ENCODE measurements at places on chromosomes 2 and 18. TPM values are rescaled to one million over a fixed set of nuclear protein-coding genes. Genes with fewer than 3 reads are reported as not detected.

Gene EPB41L3
- total RNA-seq, result 6.3 TPM

DNA sequence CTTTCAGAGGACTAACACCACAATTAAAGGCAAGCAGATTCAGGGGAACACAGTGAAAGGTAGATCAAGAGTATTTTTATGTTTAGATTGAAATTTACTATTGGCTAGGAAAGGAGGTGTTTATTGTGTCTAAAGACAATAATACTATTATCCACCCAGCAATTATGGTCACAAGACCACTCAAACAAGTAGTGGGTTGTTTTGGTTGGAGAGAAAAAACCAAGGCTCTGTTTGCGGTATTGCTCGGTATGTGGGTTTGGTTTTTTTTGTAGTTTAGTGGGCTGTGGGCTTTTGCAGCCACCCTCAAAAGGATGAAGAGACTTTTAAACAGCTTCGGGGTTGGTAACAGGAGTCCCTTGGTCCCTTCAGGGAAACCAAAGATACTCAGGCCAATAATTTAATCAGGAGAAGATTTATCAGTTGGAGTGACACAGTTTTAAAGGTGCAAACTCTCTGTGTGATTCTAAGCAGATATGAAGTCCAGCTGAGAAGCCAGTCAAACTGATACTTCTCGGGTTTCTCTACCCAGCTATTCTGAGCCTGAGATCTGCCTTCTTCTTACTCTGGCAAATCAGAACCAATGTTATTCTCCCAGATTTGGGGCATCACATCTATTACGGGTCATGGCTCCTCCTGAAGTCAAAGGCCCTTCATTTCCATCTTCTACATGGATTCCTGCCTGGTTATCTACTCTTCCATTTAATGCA lies 55.3 kb downstream of the DCC start:
- no peaks in the 10 kb centered on the region for H3K4me1 ChIP-seq
- H3K4me3 ChIP-seq, result no peak overlapping the region
- no peak for DNase-seq
- no peak overlapping the region for H3K27ac ChIP-seq
- no peaks in the 10 kb centered on the region for H3K27me3 ChIP-seq
- no peaks in the 10 kb centered on the region for H3K36me3 ChIP-seq

DNA sequence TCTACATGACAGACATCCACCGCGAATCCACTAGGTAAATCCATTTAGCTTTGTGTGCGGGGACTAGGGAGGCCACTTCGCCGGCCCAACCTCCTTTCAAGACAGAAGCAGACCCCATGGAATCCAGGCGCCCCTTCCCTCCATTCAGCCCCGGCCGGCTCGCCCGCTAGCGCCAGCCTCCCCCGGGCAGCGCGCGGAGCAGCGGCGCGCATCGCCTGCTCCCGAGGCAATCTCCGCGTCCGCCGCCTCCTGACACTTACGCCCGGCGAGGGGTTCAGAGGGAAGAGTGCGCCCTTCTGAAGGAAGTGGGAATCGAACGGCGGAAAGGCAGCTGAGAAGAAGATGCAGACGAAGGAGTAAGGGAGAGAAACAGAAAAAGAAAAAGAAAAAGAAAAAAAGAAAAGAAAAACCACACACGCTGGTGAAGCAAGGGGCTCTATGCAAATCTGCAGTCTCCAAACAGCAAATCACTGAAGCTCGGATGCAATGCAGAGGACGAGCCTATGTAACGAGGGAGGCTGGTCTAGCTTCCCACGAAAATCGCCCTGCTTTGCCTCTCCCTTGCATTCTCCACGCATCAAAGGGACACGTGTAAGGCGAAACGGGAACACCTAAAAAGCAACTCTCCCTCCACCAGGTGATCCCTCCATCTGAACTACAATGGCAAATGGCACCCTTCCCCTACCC lies 684.4 kb downstream of the NRXN1 start:
- H3K36me3 ChIP-seq, result no peaks in the 10 kb centered on the region
- H3K4me1 ChIP-seq, result peaks cover 8% of the 10 kb centered on the region
- peaks cover 94% of the 10 kb centered on the region for H3K27me3 ChIP-seq
- no peak overlapping the region for H3K27ac ChIP-seq
- H3K4me3 ChIP-seq, result peak overlapping the region; percentile 32

- DNase-seq, result no peak
- no peaks in the 10 kb centered on the region for H3K4me1 ChIP-seq
- no peaks in the 10 kb centered on the region for H3K36me3 ChIP-seq
- H3K27ac ChIP-seq, result no peak overlapping the region
- H3K27me3 ChIP-seq, result no peaks in the 10 kb centered on the region
Measured at GRCh38 chr18:52046842-52047241, 293.2 kb upstream of the DCC start.

- no peaks in the 10 kb centered on the region for H3K27me3 ChIP-seq
- no peak overlapping the region for H3K27ac ChIP-seq
- DNase-seq, result no peak
- no peak overlapping the region for H3K4me3 ChIP-seq
- H3K4me1 ChIP-seq, result peaks cover 26% of the 10 kb centered on the region
- H3K36me3 ChIP-seq, result no peaks in the 10 kb centered on the region
Measured at GRCh38 chr18:48170651-48171050, 238.5 kb downstream of the ZBTB7C start.

DNA sequence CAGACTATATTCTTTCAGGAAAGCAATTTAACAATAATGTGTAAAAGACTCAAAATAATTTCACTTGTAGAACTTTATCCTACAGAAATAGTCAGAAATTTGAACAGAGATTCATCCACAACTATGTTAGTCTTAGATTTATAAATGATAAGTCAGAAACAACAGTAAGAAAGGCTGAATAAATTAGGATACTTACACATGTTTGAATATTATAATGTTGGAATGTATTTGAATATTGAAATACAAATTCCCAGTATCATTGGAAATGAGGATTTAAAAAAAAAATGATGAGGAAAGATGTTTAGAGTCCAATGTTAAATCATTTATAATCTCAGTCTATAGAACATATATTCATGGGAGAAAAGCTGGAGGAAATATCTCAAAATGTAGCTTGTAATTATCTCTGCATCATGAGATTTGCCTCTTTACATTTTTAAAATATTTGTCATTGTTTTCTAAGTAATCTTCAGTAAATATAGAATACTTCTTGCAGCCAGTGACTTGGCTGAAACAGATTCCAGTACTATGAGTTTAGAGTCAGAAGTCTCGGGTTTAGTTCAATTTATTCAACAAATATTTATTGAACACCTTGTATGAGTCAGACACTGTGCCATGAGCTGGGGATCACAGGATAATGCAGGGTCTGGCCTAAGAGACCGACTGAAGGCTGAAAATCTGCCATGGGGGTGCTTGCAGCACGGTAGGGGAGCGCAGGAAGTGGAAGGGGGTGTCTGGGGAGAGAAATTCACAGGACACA lies 32.3 kb downstream of the CXCR4 start:
- H3K27ac ChIP-seq, result no peak overlapping the region
- DNase-seq, result no peak
- no peaks in the 10 kb centered on the region for H3K4me1 ChIP-seq
- no peak overlapping the region for H3K4me3 ChIP-seq
- H3K36me3 ChIP-seq, result no peaks in the 10 kb centered on the region

Gene ALK
- total RNA-seq, result 0.14 TPM

DNA sequence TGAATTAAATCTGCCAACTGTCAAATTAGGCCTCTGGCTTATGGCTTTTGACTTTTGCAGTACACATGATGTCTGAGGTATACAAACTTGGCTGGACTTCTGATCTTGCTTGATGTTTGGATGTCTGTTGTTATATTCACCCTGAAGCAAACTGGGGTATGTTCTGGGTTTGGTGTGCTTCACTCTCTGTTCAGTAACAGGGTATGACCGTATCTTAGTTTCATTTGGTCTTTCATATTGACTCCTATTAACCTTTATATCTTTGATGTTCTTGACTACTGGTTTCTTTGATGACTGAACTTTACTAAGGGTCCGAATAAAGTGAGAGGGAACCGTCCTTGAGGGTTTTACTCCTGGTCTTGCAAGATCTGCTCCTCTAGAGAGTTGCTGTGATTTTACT lies 8.2 kb downstream of the CKAP2L start:
- H3K4me1 ChIP-seq, result no peaks in the 10 kb centered on the region
- no peak overlapping the region for H3K27ac ChIP-seq
- no peak overlapping the region for H3K4me3 ChIP-seq
- DNase-seq, result no peak

Gene AOX1
- total RNA-seq, result 3.6 TPM

DNA sequence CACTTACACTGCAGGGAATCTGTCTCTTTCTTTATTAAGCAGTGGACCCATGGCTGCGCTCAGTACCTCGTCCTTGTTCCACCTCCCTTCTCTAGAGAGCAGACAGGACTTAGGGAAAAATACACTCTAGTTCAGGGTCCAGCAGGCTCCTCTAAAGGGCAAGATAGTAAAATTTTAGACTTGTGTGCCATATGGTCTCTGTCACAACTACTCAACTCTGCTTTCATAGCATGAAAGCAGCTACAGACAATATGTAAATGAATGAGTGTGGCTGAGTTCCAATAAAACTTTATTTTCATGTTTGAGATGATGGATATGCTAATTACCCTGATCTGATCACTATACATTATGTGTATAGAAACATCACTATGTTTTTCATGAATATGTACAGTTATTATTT lies 163.1 kb downstream of the BABAM2 start:
- H3K27me3 ChIP-seq, result no peaks in the 10 kb centered on the region
- peaks cover 6% of the 10 kb centered on the region for H3K4me1 ChIP-seq
- no peaks in the 10 kb centered on the region for H3K36me3 ChIP-seq

GRCh38 chr2:20185176-20186022 lies 39.5 kb downstream of the SDC1 start:
- H3K36me3 ChIP-seq, result no peaks in the 10 kb centered on the region
- no peak overlapping the region for H3K27ac ChIP-seq
- H3K27me3 ChIP-seq, result no peaks in the 10 kb centered on the region
- no peak overlapping the region for H3K4me3 ChIP-seq
- H3K4me1 ChIP-seq, result no peaks in the 10 kb centered on the region
- DNase-seq, result peak; percentile 7

DNA sequence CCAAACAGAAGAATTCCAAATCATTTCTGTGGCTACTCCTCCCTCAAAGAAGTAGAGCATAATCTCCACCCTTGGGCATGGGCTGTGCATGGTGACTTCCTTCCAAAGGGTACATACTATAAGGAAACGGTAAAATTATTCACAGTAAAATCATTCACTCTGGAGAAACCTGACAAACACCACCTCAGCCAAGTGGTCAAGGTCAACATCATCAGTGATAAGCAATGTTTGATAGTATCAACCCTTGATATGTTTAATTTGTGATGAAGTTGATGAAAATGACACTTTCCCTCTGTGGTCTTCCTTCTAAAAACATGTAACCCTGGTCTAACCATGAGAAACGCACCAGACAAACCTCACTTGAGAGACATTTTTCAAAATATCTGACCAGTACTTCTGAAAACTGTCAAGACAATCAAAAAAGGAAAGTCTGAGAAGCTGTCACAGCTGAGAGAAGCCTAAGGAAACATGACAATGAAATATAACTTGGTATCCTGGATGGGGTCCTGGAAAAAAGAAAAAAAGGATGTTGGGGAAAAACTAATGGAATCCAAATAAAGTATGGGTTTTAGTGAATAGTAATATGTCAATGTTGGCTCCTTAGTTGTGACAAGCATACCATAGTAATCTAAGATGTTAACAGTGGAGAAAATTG lies 9.4 kb upstream of the TXNDC2 start:
- H3K4me1 ChIP-seq, result peaks cover 13% of the 10 kb centered on the region
- H3K36me3 ChIP-seq, result no peaks in the 10 kb centered on the region
- peak overlapping the region; percentile 59 for H3K27ac ChIP-seq
- no peak for DNase-seq
- no peaks in the 10 kb centered on the region for H3K27me3 ChIP-seq
- H3K4me3 ChIP-seq, result peak overlapping the region; percentile 34

DNA sequence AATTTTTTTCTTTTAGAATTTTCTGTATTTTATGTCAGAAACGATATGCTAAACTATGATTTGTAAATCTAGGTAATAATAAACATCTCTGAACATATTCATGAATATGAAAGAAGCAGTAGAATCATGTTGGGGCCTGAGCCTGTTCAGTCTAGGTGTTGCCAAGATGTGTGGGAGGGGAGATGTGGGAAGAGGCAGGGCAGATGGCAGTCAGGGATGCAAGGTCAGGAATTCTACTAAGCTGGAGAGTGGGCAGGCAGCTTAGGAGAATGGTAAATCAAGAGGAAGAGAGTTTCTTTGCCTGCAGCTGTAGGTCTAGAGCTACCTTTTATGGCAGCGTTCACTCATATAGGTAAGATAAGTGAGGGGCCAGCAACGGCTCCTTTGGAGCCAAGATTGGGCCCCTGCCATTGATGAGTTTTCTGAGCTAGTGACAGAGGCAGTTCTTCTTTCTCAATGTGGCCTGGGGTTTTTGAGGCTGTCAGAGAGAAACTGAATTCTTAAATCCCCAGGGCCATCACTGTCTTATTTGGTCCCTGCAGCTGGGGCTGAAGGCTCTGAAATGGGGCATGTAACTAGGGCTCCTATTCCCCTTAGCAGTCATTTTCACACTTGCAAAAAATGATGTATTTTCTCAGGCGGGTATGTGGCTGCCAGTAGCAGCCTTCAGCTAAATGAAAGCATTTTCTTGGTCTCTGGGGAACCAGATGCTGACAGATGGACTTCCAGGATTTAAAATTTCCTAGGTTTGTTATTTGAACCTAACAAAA lies 232.8 kb downstream of the PIK3C3 start:
- H3K4me1 ChIP-seq, result no peaks in the 10 kb centered on the region
- no peak overlapping the region for H3K27ac ChIP-seq
- H3K36me3 ChIP-seq, result no peaks in the 10 kb centered on the region
- no peak for DNase-seq

DNA sequence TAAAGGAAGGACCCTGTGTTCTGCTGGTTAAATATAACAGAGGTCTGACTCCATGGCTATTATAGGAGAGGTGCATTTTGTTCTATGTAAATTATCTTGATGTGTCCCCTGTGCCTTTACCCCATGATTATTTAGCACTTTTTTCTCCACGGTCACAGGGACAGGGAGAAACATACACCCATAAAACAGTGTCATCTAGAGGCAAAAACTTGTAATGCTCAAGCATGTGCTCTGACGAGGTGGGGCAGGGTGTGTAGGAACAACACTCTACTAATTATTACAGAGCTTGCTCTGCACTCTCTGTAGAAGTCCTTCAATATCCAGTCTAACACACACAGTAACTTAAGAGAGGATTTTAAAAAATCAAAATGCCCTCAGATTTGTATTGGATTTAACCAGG lies 187.9 kb downstream of the NEDD4L start:
- H3K27me3 ChIP-seq, result no peaks in the 10 kb centered on the region
- H3K27ac ChIP-seq, result no peak overlapping the region
- H3K36me3 ChIP-seq, result no peaks in the 10 kb centered on the region

GRCh38 chr2:126750506-126750905 lies 94.5 kb downstream of the GYPC start:
- H3K27me3 ChIP-seq, result no peaks in the 10 kb centered on the region
- H3K27ac ChIP-seq, result no peak overlapping the region

GRCh38 chr2:99485411-99485810 lies 4.4 kb downstream of the REV1 start:
- no peaks in the 10 kb centered on the region for H3K27me3 ChIP-seq
- H3K27ac ChIP-seq, result peak overlapping the region; percentile 30
- peaks cover 87% of the 10 kb centered on the region for H3K4me1 ChIP-seq
- H3K4me3 ChIP-seq, result no peak overlapping the region

Gene ARHGAP25
- 5.3 TPM for total RNA-seq

- no peak overlapping the region for H3K27ac ChIP-seq
- no peak overlapping the region for H3K4me3 ChIP-seq
- H3K36me3 ChIP-seq, result no peaks in the 10 kb centered on the region
- no peaks in the 10 kb centered on the region for H3K27me3 ChIP-seq
Measured at GRCh38 chr18:42922363-42922762, 193.1 kb downstream of the RIT2 start.
